ENCODE measurements at places on chromosomes 5 and 9.
A peak's percentile ranks its signal among the peaks of the same experiment; 100 is the strongest.

DNA sequence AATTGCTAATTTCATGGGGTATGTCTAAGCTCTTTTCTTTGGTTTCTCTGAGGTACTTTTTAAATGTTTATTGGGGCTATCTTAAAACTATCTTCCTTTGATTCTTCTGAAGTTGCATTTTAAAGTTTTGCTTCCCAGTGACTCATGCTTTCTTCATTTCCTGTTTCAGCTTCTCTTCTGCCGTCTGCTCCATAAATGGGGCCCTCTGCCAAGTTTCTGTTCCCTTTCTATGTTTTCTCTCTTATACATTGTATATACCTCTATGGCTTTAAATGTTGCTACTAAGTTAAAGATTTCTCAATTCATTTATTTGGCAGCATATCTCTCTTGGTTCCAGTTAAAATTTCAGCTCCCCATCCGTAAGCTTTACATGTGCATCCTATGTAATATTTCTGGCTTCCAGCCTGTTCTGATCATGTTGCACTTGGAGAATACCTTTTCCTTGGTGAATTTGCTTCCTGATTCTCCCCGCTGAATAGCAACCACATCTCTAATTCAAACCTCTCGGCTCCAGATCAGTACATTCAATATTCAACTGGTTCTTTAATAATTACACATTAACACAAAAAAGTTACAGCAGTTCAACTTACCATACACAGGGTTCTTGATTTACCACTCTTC lies 125.3 kb downstream of the ST8SIA4 start:
- no peak for DNase-seq

GRCh38 chr5:142740474-142741242 lies 29.5 kb upstream of the ARHGAP26 start:
- no peak for DNase-seq

- no peak for DNase-seq
Observed at GRCh38 chr5:159002171-159002570, 97.5 kb downstream of the EBF1 start.

DNA sequence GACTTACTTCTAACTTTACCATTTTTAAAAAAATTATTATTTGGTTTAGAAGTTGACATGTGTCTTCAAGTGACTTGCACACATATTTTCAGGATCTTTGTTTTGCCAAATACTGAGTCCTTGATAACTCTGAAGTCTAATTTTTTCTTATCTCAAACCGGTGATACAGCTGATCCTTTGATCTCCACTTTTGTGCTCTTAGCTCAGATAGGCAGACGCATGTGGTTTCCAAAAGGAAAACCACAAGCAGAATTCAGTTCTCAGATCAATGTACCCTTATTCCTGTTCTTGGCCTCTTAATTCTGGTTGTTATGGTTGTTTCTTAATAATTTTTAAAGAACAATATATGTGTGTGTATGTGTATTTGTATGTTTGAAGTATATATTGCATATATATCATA lies 238.3 kb upstream of the EDIL3 start:
- DNase-seq: no peak

GRCh38 chr5:159061834-159062474 lies 37.8 kb downstream of the EBF1 start:
- DNase-seq: peak; percentile 6

- DNase-seq: peak; percentile 81
Observed at GRCh38 chr5:122182491-122182921, 53.2 kb downstream of the ZNF474 start.

DNA sequence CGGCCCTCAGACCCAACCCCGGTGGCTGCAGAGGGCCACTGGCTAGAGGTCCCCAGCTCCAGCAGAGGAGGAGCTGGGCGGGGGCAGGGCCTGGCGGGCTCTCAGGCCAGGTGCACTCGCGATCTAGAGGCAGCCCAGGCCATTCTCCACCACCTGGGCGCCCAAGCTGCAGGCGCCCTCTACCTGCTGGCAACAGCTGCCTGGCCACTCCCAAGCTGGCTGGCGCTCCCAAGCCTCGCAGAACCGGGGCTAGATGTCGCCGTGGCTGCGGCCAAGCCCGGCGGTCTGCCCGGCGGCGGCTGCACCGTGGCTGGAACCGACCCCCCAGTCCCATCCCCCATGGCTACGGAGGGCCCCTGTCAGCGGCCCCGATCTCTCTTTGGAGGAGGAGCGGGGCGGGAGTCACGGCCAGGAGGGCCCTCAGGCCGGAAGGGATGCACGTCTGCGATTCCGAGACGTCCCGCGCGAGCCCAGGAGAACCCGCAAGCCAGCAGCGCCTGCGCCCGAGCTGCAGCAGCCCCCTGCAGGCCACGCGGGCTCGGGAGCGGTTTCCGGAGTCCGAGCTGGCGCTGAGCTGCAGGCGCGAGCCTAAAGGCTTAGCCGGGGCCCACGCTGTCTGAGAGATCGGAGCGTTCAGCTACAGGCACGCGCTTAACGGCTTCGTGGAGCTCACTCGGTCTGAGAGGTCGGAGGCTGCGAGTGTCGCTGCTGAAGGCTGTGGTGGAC lies 44.3 kb upstream of the BICD2 start:
- DNase-seq: peak; percentile 91

DNA sequence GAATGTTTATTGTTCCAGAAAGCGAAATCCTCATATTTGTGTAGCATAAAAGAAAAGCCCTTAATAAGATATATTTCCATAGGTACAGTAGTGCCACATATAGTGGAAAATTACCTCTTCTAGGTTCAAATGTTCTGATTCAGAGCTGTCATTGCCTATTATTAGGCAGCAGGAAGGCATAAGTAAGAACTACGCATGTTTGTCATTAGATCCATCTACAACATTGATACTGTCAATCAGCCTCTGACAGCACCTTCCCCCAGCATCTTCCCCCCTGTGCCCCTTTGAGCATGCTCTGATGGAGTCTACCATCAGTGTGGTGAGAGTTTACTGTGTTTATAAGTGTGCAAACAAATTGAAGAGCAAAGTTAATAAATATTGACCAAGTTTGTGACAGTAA lies 816.1 kb downstream of the TLE4 start:
- no peak for DNase-seq

DNA sequence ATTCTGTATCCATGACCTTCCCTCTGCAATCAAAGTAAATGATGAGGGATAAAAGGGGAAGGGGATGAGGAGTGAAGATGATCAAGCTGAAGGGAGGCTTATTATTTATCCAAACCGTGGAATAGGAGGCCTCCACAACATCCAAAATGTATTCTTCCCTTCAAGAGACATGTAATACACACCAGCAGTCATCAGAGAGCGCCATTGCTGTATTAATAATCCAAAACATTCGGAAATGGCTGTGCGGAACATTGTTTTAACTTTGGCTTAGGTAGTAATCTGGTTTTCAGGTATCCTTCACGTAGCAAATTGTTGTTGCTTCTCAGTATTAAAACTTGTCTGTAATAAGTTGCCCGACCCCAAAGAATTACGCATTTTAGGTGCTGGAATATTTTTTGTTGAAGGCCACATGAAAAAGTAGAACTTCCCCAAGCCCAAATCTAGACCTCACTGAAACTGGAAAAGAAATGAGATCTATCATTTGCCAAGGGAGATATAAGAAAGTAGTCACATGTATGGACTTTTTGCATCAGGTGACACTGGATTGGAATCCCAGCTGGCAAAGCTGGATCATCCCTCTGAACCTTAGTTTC lies 2.6 kb upstream of the BOD1 start:
- peak; percentile 67 for DNase-seq

GRCh38 chr5:109689740-109690241 lies at the start of gene MAN2A1:
Gene MAN2A1, plus strand, starts transcription at chr5:109689927. Its CDS starts 491 bp downstream, at chr5:109690418.
- DNase-seq: peak; percentile 88
